ENCODE measurements at places on chromosomes 11 and 22.

DNA sequence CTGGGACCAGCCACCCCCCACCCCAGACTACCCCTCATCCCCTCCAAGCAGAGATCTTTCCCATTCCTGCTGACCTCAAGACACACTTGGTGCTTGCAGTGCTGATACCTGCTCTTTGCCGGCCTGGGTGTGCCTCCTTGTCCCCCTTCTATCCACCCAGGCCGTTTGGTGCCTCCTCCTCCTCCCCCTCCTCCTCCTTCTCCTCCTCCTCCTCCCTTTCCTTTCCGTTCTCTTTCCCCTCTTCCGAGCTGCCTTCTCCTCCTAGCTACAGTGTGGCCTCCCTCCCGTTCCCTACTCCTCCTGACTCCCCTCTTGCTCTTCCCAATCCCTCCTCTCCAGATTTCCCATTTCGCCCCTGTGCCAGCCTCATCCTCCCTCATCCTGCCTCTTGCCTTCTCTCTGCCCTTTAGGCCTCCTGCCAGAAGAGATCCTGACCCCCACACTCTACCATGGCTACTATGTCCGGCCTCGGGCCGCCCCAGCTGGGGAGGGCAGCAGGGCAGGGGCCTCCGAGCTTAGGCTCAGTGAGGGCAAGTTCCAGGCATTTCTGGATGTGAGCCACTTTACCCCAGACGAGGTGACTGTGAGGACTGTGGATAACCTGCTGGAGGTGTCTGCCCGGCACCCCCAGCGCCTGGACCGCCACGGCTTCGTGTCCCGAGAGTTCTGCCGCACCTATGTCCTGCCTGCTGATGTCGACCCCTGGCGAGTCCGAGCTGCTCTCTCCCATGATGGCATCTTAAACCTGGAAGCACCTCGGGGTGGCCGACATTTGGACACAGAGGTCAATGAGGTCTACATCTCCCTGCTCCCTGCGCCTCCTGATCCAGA lies 712 bp downstream of the HSPB2 start:
- no peak for DNase-seq

DNA sequence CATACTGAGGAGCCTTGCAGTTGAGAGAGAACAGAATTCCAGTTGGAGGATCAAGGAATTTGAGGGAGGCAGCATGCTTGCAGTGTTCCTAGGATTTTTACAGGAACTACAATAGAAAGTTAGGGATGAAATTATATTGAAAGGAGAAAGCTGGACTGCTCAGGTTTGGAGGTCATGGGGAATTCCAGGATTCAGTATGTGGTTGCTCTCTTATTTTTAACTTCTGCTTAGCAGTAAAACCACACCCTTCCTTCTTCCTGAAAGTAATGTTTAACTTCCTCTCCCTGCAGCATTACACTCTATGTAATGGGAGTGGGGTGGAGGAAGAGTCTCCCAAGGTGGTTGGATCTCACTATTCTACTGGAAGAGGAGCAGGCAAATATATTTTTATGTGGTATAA lies 31.3 kb downstream of the CTNND1 start:
- DNase-seq = no peak

GRCh38 chr11:126280595-126280994 lies 2.3 kb upstream of the TIRAP start:
- no peak for DNase-seq

DNA sequence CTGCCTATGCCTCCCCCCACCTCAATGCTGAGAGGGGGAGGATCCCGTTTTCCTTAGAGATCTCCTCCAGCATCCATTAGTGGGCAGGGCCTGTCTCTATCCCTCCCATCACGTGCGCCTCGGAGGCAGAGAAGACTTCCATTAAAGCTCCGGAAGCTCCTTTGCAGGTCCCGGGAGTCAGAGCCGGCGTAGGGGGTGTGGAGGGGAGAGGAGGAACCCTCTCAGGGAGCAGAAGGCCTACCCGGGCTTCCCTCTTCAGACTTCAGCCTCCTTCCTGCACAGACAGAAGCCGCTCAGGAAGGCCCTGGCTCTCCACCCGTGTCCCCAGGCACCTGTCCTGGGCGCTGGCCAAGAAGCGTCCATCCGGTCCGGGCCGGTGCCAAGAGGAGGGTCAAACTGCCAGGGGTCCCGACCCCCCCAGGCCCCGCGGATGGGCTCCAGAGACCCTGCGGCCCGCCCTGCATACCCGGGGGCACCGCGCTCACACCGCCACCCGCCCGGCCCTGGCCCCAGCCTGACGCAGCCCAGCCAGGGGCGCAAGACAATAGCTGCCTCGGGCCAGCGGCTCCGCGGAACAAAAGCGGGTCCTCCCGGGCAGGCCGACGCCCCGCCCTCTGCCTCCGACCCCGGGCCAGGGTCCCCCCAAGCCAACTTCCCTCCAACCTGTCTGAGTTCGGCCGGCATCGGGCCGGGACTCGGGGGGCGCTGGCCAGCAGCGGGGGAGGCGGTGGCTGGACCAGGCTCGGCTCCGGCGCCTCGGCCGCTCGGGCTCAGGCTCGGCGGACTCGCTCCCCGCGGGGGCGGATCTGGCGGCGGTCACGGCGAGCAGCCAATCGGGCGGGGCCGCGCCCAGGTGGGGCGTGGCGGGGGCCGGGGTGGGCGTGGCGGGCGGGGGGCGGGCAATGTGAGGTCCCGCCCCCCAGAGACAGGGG lies 29.9 kb downstream of the ARVCF start:
- DNase-seq = no peak

- no peak for DNase-seq
These were observed 125.1 kb upstream of the E2F8 start for GRCh38 chr11:19365743-19366410.

DNA sequence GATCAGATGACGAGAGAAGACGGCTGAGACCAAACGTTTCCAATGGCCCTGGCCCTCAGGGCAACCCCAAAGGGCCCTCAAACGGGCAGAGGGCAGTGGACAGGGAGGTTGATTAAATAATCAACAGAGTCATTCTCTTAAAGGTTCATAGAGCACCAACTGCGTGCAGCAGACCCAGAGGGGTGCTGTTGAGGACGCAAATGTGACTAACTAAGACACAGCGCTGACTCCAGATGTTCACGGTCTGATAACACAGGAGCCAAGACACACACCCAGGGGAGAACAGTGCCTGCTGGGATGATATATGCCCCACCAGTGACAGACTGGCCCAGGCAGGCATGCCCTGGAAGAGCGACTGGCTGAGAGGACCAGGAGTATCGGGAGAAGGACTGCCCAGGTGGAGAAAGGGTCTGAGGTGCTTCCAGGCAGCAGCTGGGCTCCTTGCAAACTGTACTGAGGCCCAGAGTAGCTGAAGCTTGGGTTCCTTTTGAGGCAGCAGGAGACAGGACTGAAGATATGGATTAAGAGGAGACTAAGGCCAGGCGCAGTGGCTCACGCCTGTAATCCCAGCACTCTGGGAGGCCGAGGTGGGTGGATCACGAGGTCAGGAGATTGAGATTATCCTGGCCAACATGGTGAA lies 7.7 kb downstream of the VWCE start:
- DNase-seq = no peak

- DNase-seq = peak; percentile 99
These were observed 13.3 kb downstream of the RSPH14 start for GRCh38 chr22:23128269-23129108.

DNA sequence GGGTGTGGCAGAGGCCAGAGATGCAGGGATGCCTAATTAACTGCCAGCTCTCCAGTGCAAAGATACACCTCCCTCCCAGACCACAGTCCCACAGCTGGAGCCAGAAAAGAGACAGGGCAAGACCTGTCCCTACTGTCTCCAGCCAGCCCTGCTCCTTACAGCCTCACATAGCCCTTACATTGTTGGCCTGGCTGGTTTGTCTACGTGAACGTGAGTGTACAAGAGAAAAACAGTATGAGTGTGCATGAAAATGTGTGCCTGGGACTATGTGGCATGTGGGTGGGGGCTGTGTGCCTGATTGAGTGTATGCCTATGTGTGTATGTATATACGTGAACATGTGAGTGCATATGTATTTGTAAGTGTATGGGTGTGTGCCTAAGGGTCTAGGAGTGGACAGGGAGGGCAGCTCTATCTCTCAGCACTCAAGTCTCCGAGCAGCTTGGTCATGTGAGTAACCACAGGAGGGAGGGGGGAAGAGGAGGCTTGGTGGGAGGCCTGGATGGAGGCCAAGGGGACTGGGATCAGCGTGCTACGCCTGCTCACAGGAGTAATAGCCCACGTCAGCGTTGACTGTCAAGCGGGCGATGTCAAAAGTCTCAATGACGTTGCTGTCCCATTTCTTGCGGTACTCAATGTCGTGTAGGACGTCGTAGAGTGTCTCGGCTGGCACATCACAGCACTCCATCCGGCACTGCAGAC lies 6.6 kb upstream of the ARAP1 start:
- no peak for DNase-seq

GRCh38 chr11:20658135-20658534 lies 11.3 kb upstream of the NELL1 start:
- DNase-seq = no peak

- DNase-seq = no peak
These were observed 252.1 kb upstream of the ARHGAP42 start for GRCh38 chr11:100434821-100435641.

DNA sequence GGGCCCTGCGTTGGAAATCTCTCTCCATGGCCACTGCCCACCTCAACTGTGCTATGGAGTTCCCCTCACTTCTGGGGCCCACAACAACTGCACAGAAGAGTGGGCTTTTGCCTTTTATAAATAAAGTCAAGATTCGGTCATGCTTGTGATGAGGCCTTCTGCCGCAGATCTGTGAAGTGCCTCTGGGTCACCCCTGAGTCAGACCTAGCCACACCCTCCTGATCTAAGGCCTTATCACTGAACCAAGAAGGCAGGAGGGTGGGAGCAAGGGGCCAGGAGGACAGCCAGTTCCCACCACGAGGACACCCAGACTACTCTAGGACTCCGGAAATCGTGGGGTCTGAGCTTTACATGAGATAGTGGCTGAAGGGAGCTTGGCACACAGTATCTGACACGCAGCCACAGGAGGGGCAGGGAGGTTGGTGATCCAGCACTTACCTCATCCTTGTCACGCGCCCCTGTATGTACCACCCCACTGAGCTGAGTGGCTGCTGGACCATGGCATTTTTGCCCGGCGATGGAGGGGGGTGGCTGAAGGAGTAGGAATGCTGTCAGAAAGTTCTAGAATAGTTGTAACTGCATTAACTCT lies 115.7 kb downstream of the ABTB2 start:
- no peak for DNase-seq

- DNase-seq = no peak
These were observed 9.1 kb downstream of the SSH3 start for GRCh38 chr11:67312187-67313021.

- no peak for DNase-seq
These were observed 4.1 kb downstream of the MIF start for GRCh38 chr22:23898006-23898974.

DNA sequence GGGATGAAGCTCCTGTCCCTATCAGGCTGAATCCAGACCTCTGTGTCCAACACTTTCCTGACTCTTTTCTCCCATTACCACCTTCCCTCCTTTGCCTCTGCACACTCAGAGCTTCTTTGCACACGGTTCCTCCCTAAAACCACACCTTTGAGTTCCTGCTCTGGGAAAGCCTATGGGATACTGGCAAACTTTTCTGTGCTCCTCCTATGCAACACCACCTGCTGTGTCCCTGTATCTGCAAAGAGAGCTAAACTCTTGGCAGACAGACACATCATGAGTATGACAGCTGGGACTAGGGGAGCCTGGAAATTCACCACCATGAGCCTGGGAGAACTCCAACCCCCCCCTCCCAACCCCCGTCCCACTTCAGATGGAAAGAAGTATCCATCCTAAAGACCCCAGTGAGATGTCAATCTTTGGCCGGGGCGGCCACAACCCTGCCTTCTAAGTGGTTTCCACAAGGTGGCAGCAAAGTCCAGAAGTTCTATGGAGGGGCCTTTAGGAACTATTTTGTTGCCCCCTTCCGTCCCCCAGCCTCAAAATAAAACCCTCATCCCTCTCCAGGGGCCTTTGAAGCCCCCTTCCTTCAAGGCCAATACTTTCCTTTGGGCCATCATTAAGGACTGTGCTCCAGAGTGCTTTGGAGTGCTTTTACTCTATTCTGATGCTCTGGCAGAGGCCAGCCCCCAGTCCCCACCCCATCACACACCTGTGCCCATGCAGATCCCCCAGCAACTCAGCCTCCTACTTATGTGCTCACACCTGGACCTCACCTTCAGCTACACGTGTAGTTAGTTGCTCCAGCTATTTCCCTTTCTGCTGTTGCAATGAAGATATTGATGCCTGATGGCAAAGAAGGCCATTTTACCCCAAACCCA lies 19.4 kb downstream of the HTR3A start:
- peak; percentile 80 for DNase-seq

- DNase-seq = peak; percentile 65
These were observed 5.4 kb upstream of the APOL2 start for GRCh38 chr22:36244522-36245391.

DNA sequence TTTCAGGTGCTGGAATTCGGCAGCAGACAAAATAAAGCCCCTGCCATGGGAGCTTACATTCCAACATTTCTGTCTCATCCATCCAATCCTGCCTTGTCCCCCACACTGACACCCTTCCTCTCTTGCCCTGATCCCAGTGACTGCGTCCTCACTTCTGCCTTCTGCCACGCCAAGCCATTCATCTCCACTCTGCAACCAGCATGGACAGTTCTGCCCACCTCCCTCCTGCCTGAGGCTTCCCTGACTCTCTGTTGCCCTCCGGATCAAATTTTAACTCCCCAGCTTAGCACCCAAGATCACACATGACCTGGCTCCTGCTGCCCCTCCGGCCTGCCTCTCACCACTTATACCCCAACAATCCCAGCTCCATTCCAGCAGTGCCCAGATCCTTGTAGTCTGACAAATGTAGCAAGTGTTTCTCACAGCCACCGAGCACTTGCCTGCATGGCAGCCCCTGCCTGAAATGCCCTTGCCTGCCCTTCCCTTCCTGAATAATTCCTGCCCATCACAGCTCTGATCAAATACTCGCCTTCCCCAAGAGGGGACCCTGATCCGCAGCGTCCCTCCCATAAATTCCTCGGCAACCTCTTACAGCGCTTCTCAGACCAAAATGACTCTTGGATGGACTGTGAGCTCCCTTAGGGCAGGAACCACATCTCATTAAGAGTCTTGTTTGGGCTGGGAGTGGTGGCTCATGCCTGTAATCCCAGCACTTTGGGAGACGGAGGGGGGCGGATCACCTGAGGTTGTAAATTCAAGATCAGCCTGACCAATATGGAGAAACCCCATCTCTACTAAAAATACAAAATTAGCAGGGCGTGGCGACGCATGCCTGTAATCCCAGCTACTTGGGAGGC lies 2.3 kb downstream of the ACTN3 start:
- DNase-seq = no peak

- no peak for DNase-seq
These were observed 38.3 kb upstream of the CXCR5 start for GRCh38 chr11:118845369-118845768.
